Fibroblast of gingiva (primary cell): ENCODE measurements at places on chromosomes 11 and 22.
A peak's percentile ranks its signal among the peaks of the same experiment; 100 is the strongest.

DNA sequence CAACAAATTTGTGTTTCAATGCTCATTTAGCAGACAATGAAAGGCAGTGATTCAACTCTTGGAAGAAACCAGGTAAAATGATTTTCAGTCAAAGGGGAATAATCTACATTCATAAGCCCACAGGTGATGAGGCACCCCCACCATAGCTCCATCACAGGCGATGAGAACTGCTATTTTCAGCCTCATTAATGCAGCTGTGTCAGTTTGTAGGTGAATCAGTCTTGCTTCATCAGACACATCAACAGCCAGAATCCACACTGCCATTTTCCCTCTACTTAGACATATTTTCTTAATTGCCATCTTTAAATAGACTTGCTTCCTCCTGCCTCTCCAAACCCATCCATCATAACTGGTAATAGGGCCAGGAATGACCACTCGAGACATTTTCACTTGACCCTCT lies 701.0 kb downstream of the OPCML start:
- DNase-seq = no peak

- DNase-seq = no peak
Measured at GRCh38 chr11:67165623-67166022, 46.6 kb downstream of the KDM2A start.

DNA sequence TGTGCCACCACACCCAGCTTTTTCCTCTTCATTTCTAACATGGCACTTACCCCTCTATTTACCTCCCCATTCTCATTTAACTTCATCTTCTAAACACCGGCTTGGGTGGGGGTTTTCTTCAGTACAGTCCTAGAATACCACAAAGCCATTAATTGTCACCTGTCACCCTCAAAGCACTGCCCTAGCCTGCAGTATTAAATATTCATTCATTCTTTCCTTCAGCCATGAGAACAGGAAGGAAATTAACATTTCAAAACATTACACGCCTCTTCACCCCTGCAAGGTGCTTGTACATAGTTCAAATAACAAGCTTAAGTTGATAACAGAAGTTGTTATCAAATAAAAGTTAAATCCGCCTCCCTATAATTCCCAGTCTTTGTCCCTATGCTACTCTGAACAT lies 10.7 kb upstream of the VPS37C start:
- no peak for DNase-seq

DNA sequence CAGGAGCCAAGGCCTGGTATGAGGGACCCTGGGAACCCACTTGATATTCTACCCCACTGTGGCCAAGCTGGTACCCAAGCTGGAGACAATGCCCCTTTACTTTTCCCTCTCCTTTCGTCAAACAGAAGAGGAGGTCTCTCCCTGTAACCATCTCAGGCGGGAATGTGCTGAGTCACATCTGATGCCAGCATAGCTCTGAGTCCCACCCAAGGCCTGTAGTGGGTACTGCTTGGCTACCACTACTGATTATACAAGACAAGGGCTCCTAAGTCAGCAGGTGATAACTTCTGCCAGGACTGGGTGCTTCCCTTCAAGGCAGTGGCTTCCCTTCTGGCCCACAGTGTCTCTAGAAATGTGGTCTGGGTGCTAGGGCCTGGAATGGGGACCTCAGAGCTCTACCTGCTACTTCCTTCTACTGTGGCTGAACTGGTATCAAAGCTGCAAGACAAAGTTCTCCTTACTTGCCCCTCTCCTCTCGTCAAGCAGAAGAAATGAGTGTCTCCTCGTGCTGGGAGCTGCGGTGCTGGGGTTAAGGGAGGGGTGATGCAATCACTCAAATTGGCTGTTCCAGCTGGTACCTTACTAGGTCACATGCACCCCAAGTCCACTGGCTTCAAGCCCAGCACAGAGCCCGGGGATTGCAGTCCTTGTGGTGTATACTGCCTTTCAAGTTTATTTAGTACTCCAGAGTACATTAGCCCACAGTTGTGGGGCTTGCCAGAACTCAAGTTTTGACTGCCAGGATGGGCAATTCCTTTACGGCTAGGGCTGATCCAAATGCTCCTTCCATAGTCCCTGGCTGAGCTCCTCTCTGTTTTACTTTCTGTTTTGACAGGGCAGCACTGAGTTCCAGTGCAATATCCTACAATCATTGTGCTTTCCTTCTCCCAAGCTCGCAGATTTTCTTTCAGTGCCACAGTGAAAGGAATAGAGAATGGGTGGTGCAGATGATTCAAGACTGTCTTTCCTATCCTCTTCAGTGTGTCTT lies 419.7 kb upstream of the CNTN5 start:
- no peak for DNase-seq

DNA sequence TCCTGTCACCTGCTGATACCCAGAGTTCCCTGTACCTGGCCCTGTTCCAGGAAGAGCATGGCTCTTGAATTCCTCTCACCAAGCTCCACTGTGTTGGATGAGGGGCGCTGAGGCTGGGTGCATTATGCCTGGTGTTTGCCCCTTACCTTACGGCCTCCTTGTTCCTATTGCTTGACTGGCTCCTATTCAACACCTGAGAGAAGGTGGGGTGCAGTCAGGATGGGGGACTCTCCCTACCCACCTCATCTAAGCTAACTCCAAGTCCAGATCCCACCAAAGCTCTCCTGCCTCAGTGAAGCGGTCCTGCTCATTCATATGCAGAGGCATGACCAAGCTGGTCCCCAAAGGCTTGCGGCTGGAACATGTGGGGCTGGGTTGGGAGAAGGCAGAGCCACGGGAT lies 35.8 kb upstream of the RIC3 start:
- no peak for DNase-seq

DNA sequence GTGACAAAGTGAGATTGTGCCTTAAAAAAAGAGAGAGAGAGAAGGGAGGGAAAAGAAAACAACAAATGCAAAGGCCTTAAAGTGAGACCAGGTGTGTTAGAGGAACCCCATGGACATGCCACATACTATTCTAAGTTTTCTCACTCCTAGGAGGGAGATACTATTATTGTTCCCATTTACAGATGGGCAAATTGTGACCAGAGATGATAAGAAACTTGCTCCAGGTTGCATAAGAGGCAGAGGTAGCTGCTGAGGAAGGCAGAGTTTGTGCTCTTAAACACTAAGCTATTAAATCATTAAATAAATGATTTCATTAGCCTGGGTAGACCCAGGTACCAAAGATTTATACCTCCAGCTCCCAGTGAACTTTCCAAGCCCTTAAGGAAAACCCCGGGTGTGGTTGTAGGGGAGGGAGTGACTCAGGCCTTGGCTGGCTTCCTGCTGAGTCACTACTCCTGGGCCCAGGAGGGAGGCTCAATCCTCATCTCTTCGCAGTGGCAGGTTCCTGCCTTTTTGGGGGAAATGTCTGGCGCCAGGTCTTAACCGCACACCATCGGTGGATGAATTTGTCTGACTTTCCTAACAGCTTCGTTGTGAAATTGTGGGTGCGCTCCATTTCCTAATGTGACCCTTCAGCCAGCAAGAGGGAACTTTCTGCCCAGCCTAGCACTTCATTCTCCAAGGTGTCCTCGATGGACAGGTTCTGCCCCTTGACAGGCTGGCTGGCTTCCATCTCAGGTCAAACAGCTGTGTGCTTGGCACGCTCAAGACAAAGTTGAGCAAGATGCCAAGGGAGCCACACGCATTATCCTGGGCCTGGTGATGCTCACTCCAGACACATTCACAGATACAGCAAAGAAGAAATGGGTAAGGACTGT lies 33.4 kb upstream of the PTPRJ start:
- DNase-seq = peak; percentile 83

GRCh38 chr11:93166194-93166593 lies 31.6 kb downstream of the SLC36A4 start:
- no peak for DNase-seq

DNA sequence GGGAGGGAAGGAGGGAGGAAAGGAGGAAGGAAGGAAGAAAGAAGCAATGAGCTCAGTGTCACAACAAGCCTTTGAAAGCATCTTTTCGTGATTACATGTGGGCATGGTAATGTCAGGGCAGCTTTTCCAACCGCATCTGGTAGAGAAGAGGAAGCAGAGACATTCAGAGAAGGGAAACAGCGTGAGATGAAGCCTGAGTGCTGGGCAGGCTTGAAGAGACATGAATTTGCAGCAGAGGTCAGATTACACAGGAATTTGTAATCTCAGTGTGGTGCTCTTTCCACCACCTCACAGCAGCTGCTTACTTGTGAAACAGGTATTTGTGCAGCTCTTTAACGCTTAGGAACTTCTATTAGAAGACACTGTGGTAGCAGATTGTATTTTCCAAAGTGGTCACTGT lies 289.5 kb upstream of the C11orf87 start:
- no peak for DNase-seq

DNA sequence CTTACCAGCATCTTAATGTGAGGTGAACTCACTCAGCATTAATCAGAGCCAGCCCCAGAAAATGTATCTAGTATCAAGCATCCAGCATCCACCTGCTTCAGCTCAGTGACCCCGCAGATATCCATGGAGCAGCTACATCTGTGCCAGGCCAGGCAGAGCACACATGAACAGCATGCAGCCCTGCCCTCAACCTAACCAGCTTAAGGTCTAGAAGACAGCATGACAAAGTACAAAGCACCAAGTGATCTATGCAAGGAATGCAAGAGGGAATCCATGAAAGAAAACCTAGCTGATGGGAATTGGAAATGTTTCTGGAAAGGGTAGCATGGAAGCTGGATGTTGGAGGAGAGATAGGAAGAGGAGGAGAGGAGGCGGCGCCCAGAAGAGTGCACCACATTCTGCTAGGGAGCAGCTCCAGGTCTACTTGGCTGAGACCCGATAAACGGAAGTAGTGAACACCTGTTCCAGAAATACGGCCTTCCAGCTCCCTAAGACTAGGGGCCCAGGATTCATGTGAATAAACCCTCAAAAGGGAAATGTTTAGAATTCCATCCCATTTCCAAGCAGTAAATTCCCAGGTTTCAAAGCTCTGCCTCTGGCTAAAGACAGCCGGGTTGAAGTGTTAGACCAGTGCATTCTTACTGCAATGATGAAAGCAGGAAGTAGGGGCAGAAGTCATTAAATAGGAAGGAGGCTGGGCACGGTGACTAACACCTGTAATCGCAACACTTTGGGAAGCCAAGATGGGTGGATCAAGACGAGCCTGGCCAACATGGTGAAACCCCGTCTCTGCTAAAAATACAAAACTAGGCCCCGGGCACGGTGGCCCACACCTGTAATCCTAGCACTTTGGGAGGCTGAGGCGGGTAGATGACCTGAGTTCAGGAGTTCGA lies 23.5 kb upstream of the L3MBTL2 start:
- peak; percentile 65 for DNase-seq

DNA sequence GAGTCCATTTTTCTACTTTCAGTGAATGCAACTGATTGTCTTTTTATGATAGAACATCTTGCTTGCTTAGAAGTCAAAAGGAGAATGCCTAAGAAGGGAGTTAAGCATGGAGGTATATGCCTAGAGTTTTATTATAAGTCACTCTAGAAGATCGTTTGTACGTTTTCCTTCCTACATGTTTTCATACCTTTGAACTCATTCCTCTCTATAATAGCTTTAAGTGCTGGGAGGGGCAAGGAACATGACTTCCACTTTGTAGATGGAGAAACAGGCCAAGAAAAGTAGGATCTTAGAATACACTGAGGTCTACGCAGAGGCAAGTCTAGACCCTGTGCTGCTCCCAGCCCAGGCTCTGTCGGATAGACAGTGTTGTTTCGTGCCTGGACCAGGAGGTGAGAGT lies 114.3 kb downstream of the ZBTB16 start:
- no peak for DNase-seq
